ENCODE measurements at places on chromosomes 6 and 20.
A peak's percentile ranks its signal among the peaks of the same experiment; 100 is the strongest.

DNA sequence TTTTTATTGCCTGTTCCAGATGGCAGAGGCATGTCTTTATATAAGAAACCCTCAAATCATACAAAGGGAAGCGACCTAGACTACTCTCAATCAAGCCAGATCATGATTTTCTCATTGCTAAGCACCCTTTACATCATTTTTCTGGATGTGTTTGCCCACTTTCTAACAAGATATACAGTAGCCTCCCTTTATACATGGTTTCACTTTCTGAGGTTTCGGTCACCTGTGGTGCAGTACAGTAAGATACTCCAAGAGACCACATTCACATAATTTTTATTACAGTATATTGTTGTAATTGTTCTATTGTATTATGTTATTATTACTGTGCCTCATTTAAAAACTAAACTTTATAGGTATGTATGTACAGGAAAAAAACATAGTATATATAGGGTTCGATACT, 23.6 kb downstream of the TOMM6 start:
- no peak overlapping the region for H3K27ac ChIP-seq
- no peaks in the 10 kb centered on the region for H3K4me1 ChIP-seq
- no peaks in the 10 kb centered on the region for H3K27me3 ChIP-seq
- DNase-seq, result no peak
- no peak overlapping the region for H3K4me3 ChIP-seq

GRCh38 chr20:2865630-2866029, 7.7 kb upstream of the PTPRA start:
- no peak overlapping the region for H3K4me3 ChIP-seq
- peaks cover 65% of the 10 kb centered on the region for H3K36me3 ChIP-seq
- no peaks in the 10 kb centered on the region for H3K27me3 ChIP-seq

- H3K4me3 ChIP-seq, result no peak overlapping the region
- no peaks in the 10 kb centered on the region for H3K27me3 ChIP-seq
- H3K36me3 ChIP-seq, result no peaks in the 10 kb centered on the region
- H3K4me1 ChIP-seq, result no peaks in the 10 kb centered on the region
- H3K27ac ChIP-seq, result no peak overlapping the region
Measured at GRCh38 chr6:49506569-49507111, 6.9 kb downstream of the GLYATL3 start.

GRCh38 chr6:154882107-154882506, 113.0 kb upstream of the TIAM2 start:
- H3K4me3 ChIP-seq, result no peak overlapping the region
- no peak for DNase-seq
- no peaks in the 10 kb centered on the region for H3K4me1 ChIP-seq
- no peaks in the 10 kb centered on the region for H3K36me3 ChIP-seq
- no peaks in the 10 kb centered on the region for H3K27me3 ChIP-seq

DNA sequence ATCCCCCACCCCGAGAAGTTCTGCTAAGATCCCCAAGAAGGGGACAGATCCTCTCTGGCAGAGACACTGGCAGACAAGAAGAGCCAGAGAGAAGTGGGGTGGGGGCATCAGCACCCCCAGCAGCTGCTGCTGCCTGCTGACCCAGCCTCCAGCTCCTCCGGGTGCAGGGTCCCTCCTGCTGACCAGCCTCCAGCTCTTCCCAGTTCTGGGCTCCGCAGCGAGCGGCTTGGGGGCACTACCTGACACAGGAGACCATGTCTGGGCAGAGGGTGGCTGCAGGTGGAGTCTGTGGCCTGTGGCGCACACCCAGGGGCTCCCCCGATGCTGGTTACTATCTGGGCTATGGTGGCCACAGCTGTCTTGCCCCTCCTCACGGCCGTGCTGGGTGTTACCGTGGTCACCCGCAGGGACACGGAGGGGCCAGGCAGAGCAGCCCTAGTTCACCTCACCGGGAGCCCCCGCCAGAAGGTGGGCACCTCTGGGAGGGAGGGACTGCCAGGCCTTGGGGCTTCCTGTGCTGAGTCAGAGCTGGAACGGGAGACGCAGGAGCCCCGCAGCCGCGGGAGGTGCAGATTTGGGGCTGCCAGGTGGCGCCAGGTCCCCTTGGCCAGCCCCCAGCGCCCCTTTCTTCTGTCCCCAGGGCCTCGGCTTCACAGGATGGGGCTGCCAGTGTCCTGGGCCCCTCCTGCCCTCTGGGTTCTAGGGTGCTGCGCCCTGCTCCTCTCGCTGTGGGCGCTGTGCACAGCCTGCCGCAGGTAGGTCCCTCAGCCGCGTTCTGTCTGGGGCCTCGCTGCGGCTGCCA, 630 bp downstream of the LIME1 start:
- no peak for DNase-seq
- H3K4me3 ChIP-seq, result no peak overlapping the region
- peaks cover 47% of the 10 kb centered on the region for H3K4me1 ChIP-seq

GRCh38 chr6:77686931-77687330, 34.1 kb downstream of the MEI4 start:
- H3K4me1 ChIP-seq, result no peaks in the 10 kb centered on the region
- H3K27ac ChIP-seq, result no peak overlapping the region
- no peak overlapping the region for H3K4me3 ChIP-seq

GRCh38 chr20:46928580-46929132, 34.0 kb downstream of the EYA2 start:
- no peaks in the 10 kb centered on the region for H3K36me3 ChIP-seq
- H3K27ac ChIP-seq, result no peak overlapping the region
- H3K27me3 ChIP-seq, result no peaks in the 10 kb centered on the region
- H3K4me3 ChIP-seq, result no peak overlapping the region
- no peak for DNase-seq

GRCh38 chr6:110613356-110613755, 136.9 kb upstream of the SLC22A16 start:
- peaks cover 19% of the 10 kb centered on the region for H3K36me3 ChIP-seq
- no peak overlapping the region for H3K4me3 ChIP-seq
- peak overlapping the region; percentile 38 for H3K27ac ChIP-seq
- peaks cover 22% of the 10 kb centered on the region for H3K4me1 ChIP-seq

DNA sequence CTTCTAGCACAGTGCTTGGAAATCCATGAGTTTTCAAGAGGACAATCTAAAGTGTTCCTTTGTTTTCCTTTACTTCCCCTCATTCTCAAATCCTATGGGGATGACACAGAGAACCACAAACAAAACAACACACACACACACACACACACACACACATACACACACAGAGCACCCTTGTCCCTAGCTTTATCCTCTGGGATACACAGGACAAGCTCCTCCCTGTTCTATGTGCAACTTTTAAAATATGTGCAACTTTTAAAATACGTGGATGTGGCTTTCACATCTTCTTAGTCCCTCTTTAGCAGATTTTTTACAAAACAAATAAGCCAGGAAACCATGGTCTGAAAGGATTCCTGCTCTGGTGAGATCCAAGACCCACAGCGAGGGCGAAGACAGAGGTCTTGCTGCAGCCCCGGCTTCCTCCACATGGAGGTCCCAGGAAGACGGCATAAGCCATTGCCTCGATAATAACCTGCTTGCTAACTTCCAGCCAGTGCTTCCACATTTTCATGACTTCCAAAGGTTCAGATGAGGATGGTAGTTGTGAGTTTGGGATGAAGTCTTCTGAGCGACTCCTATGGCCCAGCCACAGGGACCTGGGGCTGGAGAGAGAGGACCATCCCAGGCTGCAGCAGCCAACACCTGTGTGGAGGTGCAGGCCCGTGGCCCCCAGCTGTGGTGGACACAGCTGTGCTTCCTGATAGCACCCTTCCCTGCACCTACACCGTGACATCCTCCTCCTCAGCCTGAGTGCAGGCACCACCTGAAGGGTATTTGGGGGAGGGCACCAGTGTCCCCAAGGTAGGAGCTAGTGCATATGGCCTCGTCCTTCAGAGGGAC, 62.8 kb upstream of the CD93 start:
- peaks cover 96% of the 10 kb centered on the region for H3K4me1 ChIP-seq
- peak overlapping the region; percentile 99 for H3K27ac ChIP-seq
- H3K27me3 ChIP-seq, result no peaks in the 10 kb centered on the region
- no peaks in the 10 kb centered on the region for H3K36me3 ChIP-seq
- no peak overlapping the region for H3K4me3 ChIP-seq
- no peak for DNase-seq

GRCh38 chr6:11960909-11961779, 51.0 kb upstream of the HIVEP1 start:
- H3K27me3 ChIP-seq, result no peaks in the 10 kb centered on the region
- H3K4me3 ChIP-seq, result no peak overlapping the region
- no peak overlapping the region for H3K27ac ChIP-seq

DNA sequence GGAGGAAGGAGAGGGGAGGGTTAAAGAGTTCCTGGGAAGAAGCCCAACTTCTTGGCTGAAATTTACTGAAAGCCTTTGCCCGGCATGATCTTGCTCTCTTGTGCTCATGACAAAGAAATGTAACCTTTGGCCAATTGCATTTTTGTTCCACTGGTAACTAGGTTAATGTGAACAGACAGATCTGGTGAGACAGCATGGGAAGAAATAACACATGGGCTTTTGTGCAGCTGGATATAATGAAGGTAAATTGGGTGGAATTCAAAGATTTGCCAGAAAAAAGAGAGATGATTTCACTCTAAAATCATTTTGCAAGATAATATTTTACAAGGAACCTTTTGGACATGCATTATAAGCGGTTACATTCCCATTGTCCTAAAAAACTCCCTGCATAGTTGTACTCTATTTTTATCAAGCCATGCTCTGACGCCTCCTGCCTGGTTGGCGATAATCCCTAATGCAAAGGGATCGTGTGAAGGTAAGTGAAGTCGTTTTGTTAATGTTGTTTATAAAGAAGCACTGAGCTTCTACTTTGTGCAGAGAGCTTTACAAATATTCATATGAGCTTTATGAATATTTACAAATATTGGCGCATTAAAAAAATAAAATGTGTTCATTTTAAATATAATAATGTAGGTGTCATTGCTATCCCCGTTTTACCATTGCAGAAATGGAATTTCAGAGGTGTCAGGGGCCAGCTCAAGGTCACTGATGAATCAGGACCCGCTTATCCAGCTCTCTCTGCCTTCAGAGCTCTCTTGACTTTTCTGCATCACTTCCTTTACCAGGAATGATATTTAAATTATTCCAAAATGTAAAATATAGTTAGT, 161.3 kb upstream of the AGPAT4 start:
- no peak for DNase-seq
- no peak overlapping the region for H3K27ac ChIP-seq
- H3K36me3 ChIP-seq, result no peaks in the 10 kb centered on the region
- H3K27me3 ChIP-seq, result no peaks in the 10 kb centered on the region

DNA sequence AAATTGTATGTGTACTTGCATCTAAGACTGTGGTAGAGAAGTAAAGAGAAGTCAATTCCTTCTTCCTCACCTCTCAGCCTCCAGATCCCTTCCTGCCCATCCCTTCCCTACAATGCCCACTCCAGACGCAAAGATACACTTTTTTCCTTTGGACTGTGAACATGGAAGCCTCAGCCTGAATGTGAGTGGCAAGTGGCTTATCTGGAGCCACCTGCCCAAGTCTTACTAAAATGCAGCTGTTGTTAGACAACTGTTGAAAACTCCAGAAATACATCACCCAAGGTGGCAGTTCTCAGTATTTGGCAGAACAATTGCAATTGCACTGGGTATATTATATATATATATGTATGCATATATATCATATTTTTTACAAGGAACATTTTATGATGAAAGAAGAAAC, 7.5 kb downstream of the VGLL2 start:
- peaks cover 66% of the 10 kb centered on the region for H3K27me3 ChIP-seq
- H3K36me3 ChIP-seq, result no peaks in the 10 kb centered on the region
- H3K4me1 ChIP-seq, result no peaks in the 10 kb centered on the region
- no peak for DNase-seq
- H3K27ac ChIP-seq, result no peak overlapping the region
- no peak overlapping the region for H3K4me3 ChIP-seq

DNA sequence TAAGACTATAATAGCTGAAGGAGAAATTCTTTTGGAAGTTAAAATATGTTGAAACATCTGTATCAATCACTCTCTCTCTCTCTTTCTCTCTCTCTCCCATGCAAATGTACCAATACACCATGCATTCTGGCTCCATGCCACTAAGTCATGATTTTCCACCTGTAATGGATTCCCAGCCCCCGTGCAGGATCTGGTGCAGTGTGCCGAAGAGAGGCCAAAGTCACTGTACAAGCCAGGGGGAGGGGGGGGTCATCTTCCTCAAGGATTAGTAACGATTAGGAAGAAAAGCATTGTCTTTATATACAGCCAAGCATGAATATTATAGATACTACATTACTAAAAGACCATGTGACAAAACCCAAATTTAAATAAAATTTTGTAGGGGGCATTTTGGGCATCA, 725.1 kb downstream of the KIF16B start:
- H3K36me3 ChIP-seq, result no peaks in the 10 kb centered on the region
- H3K27me3 ChIP-seq, result peaks cover 2% of the 10 kb centered on the region
- no peak overlapping the region for H3K4me3 ChIP-seq
- H3K4me1 ChIP-seq, result no peaks in the 10 kb centered on the region
- DNase-seq, result no peak
- H3K27ac ChIP-seq, result no peak overlapping the region

DNA sequence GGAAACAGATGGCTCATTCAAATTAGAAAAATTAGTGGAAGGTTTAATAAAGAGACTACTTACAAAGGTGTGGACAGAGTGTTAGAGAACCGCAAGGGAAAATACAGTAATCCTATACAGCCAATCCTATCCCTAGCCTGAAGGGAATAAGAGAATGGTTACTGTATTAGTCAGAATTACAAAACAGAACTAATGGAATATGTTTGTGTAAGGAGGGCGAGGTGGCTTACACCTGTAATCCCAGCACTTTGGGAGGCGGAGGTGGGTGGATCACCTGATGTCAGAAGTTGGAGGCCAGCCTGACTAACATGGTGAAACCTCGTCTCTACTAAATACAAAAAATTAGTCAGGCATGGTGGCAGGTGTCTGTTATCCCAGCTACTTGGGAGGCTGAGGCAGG, 16.3 kb upstream of the TRPC4AP start:
- H3K4me3 ChIP-seq, result no peak overlapping the region
- H3K27ac ChIP-seq, result no peak overlapping the region
- peaks cover 9% of the 10 kb centered on the region for H3K36me3 ChIP-seq
- no peak for DNase-seq
- H3K27me3 ChIP-seq, result no peaks in the 10 kb centered on the region

GRCh38 chr20:6468423-6469116, 298.9 kb upstream of the BMP2 start:
- DNase-seq, result no peak
- no peaks in the 10 kb centered on the region for H3K4me1 ChIP-seq
- H3K27ac ChIP-seq, result no peak overlapping the region
- no peak overlapping the region for H3K4me3 ChIP-seq

DNA sequence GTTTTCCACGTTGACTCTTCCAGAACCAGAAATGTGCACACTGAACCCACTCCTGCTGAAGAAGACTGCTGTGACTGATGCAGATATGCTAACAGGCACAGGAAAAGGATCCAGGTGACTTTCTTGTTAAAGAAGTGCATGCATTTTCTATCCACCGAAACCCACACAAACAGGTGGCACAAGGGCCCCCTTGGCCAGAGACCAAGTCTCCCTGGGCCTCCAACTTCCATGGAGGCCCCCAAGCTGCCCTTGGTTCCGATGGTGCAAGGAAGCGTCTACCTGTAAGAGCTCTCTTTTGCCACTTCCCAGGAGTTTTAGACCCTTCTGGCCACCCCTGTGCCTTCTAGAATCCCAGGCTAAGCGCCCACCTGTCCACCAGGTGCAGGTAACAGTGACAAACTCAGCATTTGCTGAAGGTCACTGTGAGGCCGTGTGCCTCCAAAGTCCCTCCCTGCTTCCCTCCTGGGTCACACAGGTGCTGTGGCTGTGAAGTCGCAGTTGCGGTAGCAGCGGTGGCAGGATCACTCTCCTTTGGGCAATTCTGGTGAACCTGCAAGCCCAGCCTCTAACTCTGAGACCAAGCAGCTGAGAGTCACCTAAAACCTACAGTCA, 134.8 kb downstream of the PXDC1 start:
- DNase-seq, result no peak
- no peaks in the 10 kb centered on the region for H3K4me1 ChIP-seq
- H3K36me3 ChIP-seq, result no peaks in the 10 kb centered on the region
- H3K4me3 ChIP-seq, result no peak overlapping the region
- H3K27ac ChIP-seq, result no peak overlapping the region

GRCh38 chr20:5033566-5033965, 32.3 kb upstream of the SLC23A2 start:
- peaks cover 23% of the 10 kb centered on the region for H3K4me1 ChIP-seq
- no peaks in the 10 kb centered on the region for H3K27me3 ChIP-seq
- H3K4me3 ChIP-seq, result no peak overlapping the region
- no peaks in the 10 kb centered on the region for H3K36me3 ChIP-seq
- DNase-seq, result no peak

Data from CD14-positive monocyte (primary cell).